ENCODE measurements at places on chromosomes 2 and 18.

GRCh38 chr18:76264198-76264875 lies 230.7 kb downstream of the ZNF516 start:
- no peak for DNase-seq

- DNase-seq = no peak
Measured at GRCh38 chr2:62234755-62235655, 39.1 kb downstream of the B3GNT2 start.

DNA sequence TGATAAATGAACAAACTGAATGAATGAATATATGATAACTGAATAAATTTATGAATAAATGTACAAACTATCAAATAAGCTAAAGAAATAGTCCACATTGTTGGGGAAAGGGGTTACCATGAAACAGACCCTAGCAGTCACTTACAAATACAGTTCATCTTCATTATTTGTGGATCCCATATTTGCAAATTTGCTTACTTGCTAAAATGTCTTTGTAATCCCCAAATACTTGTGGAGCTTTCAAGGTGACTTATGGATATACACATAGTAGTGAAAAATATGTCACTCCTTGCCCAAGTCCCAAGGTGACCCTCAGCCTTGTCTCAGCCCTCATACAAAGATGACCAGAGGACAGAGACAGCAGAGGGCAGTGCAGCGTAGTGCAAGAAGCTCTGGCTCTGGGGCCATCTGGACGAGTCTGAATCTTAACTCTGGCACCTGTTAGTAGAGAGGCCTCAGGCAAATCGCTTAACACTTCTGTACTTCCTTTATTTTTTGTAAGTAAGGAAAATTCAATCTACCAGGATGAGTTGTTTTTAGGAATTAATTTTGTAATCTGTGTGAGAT lies 3.1 kb downstream of the PAIP2B start:
- DNase-seq = peak; percentile 30

DNA sequence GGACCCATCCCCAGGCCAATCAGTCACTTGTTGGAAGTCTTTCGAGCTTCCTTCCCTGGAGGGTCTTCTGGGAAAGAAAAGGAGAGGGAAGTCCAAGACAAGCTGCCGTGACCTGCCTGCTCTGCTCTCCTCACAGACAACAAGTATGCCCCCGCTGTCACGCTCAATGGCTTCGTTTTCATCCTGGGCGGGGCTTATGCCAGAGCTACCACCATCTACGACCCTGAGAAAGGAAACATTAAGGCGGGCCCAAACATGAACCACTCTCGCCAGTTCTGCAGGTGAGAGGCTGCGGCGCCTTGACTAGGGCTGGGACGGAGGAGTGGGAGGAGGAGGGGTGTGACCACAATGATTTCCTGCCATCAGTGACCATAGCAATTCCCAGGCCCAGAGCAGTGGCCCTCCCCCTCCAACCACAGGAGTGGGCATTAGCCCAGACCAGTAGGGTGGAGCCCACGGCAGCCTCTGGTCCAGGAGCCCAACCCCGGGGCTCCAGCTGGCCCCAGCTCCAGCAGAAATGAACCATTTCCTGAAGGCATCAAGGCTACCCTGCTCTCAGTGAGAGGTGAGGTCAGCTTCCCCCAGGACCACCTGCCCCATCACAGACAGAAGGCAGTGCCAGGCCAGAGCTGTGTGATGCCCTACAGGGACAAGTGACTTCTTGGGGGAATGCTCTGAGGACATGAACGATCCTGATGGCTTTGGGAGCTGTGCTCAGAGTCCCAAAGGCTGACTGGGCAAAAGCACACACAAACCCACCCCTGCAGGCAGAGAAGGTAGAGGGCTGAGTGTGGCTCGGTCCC lies 223.1 kb downstream of the ATAD2B start:
- no peak for DNase-seq

GRCh38 chr18:21064347-21064746 lies 47.3 kb downstream of the ROCK1 start:
- no peak for DNase-seq

DNA sequence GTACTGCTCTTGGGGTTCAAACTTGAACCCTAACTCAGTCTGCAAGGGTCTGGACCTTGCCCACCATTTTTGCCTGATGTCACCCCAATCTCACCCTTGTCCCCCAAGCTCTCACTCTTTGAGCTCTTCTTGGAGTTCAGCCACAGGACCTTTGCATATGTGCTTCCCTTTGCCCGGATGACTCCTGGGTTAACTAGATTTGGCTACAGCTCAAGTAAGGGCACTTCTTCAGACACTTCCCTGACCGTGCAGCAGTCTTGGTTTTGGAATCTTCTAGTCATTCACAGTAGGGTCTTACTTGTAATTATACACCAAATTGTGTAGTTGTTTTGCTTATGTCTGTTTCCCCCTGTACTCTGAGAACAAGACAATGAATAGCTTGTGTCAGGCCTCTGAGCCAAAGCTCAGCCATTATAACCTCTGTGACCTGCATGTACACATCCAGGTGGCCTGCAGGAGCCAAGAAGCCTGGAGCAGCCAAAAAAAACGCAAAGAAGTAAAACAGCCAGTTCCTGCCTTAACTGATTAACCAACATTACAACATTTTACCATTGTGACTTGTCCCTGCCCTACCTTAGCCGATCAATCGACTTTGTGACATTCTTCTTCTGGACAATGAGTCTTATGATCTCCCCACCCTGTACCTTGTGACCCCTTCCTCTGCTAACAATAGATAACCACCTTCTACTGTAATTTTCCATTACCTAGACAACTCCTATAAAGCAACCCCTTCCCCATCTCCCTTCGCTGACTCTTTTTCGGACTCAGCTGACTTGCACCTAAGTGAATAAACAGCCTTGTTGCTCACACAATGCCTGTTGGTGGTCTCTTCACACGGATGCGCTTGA lies 1.0 kb upstream of the MOGAT1 start:
- DNase-seq = no peak

- no peak for DNase-seq
Measured at GRCh38 chr2:142876423-142876822, 1.0 kb upstream of the KYNU start.

GRCh38 chr2:109446278-109447131 lies 167.3 kb downstream of the SEPTIN10 start:
- no peak for DNase-seq

DNA sequence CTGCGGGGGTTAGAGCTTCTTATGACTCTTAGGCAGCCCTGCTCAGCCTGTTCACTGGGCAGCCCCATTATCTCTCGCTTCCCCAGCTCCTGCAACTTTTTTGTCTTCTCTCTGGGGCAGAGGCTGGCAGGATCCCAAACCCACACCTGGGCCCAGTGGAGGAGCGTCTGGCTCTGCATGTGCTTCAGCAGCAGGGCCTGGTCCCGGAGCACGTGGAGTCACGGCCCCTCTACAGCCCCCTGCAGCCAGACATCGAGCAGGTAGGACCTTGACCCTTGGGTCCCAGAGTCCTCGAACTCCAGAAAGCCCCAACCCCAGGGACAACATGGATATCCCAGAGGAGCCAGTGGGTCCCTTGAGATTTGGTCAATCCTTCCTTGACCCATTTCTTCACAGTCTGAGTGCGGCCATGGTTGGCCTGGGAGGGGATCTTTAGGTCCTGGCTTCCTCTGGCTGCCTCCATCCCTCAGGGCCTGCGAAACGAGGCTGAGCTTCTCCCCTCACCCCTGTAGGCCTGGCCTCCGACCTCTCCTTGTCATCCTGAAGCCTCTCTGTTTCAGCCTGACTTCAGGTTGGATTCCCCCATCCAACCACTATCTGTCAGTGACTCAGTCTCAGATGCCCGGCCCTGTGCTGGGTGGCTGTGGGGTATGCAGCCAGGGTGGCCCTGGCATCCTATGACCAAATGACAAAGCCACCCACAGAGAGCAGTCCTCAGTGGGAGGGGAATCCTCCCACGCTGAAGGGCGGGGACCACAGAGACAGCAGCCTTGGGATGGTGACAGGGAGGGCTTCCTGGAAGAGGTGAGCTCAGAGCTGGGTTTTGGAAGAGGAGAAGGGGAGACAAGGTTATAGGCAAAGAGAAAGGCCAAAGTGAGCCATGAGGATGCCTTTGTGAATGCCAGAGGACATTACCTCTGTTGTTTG lies 214.2 kb downstream of the DYSF start:
- no peak for DNase-seq

- DNase-seq = no peak
Measured at GRCh38 chr2:45450634-45451033, 160.4 kb downstream of the SRBD1 start.

- DNase-seq = no peak
Measured at GRCh38 chr18:35174093-35174731, 66.6 kb upstream of the ZNF397 start.

- DNase-seq = no peak
Measured at GRCh38 chr2:223100061-223100511, 48.1 kb downstream of the KCNE4 start.

GRCh38 chr2:196801674-196802261 lies 2.3 kb upstream of the GTF3C3 start:
- DNase-seq = no peak

Data from nucleus accumbens (tissue), 56 donors.